AG08396 (cell line): ENCODE measurements at places on chromosomes 2 and 18.

- DNase-seq, result no peak
These were observed 719.7 kb upstream of the ID2 start for GRCh38 chr2:7962161-7962560.

DNA sequence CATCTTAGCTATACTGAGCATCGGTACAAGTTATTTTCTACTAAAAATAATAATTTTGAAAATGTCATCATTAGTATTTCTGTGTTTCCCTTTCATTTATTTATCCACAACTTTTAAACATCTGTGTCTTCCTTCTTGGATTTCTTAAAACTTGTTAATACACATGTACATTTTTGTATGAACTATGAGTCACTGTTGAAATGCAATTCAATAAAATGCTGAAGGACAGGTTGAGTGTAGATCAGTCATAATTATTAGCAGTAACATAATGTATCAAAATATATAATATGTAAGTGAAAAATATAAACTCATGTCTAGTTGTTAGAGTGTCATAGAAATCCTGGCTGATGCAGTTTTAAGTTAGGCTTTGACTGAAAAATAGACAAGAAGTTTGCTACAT is 115.9 kb downstream of the MEIS1 start:
- DNase-seq, result no peak

DNA sequence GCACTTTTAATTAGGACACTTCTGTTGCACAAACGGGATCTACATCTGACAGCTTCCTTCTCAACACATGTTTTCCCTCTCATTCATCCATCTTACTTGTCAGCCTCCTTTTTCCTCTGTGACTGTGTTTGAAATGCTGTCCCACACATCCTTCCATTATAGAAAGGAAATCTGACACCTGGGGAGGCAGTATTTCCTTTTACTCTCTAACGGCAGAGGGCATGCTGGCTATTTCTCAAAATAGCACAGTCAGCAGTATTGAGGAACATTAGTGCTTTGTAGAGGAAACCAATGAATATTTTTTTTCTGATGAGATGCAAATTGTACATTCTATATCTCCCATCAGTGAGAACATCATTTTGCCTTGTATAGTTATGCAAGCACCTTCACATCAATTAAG is 668.7 kb downstream of the SLC4A3 start:
- no peak for DNase-seq

- DNase-seq, result no peak
These were observed 43.1 kb upstream of the EML4 start for GRCh38 chr2:42125841-42126594.
